NCI-H1105 (cell line): ENCODE measurements at places on chromosomes 12 and 14.

DNA sequence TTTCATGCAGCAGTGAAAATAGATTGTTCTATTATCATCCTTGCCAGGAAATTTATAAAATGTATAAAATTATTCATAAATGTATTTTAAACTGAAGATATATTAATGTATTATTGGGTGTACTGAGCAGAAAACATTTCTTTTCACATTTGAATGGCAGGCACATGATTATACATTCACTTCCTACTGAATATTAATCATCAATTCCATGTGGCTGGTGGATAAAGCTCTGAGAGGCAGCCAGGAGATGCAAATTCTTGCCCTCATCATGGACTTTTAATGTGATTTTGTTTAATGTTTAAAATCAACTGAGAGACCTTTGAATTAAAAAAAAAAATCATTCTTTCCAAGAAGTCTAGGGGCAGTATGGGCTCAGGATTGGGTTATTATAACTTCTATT, 40.8 kb downstream of the ANO6 start:
- DNase-seq: no peak

DNA sequence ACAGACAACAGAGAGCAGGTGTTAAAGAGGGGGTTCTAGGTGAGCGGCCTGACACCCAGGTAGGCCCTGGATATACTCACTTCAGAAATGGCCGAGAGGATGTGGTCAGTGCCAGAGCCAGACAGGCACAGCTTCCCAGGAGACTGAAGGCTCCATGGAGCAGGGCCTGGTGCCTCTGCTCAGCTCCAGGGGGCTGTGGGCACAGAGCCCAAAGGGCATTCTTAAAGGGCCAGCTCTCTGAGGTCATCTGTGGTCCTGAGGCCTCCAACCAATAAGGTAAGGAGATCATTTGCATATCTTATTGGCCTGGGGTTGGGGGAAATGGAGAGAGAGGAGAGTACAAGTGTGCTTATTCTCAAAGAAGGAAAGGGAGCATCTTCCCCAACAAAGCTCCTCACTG, 9.7 kb upstream of the PCK2 start:
- DNase-seq: no peak

DNA sequence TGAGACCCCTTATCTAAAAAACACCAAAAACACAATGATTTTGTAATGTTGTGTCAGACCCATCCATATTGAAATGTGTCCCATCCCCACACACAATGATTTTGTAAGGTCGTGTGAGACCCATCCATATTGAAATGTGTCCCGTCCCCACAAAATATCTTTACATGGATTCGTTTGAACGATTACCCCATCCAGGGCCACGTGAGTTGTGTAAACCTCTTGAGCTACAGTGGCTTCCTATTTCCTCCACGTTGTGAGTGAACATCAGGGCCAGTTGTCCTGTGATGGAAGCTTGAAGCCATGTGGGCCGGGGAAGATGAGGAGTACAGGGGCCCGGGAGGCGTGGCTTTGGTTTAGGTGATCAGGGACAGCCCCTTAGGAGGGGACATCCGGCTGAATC, 27.0 kb upstream of the ULK1 start:
- no peak for DNase-seq

DNA sequence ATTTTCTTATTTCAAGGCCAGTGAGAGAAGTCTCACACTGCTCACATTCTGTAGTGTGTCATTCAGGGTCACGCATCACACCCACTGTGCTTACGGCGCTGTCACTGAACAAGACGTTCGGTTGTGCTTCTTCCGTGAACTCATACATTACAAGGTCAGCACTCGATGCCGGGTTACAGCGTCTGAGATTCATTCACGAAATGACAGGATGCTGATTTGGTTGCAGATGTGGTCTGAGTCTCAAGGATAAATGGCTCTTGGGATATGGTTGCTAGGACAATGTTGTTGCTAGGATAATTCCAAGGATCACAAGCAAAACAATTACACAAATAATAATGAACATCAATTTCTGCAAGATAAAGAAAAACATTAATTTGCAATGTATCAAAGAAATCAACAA, 47.4 kb downstream of the STX2 start:
- DNase-seq: no peak

- no peak for DNase-seq
These were observed 423.7 kb downstream of the PRKD1 start for GRCh38 chr14:29503903-29504302.

DNA sequence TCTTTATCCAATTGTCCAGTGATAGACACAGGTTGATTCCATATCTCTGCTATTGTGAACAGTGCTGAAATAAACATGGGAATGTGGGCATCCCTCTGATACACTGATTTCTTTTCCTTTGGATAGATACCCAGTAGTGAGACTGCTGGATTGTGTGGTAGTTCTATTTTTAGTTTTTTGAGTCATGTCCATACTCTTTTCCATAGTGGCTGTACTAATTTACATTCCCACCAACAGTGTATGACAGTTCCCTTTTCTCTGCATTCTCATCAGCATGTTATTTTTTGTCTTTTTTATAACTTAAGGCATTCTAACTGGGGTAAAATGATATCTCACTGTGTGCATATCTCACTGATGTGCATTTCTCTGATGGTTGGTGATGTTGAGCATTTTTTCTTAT, 24.8 kb upstream of the VASH1 start:
- DNase-seq: no peak

GRCh38 chr12:107948391-107948945, 174.0 kb downstream of the ASCL4 start:
- DNase-seq: no peak

DNA sequence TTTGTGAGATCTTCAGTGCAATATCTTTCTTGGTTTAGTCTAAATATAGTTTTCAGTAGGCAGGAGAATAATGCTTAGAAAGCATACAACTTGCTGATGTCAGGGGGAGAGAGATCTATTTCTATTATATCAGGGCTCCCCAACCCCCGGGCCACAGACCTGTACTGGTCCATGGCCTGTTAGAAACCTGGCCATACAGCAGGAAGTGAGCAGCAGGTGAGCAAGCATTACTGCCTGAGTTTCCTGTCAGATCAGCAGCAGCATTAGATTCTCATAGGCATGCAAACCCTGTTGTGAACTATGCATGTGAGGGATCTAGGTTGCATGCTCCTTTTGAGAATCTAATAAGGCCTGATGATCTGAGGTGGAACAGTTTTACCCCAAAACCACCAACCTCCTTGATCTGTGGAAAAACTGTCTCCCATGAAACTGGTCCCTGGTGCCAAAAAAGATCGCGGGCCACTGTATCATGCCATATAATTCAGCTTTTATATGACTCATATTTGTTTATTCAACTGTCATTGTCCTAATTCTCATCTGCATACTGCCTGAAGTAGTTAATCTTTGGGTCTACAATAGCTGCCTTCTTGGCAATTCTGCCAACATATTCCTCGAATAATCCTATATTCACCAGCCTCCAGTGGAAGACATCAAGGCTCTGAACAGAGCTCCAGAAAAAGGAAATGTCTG, 163.6 kb upstream of the DYRK2 start:
- no peak for DNase-seq
